ENCODE measurements at places on chromosomes 5 and 9.

GRCh38 chr5:30866142-30866541, 327.3 kb upstream of the CDH6 start:
- no peak for DNase-seq

- no peak for DNase-seq
Measured at GRCh38 chr5:19986031-19986619, 1.9 kb downstream of the CDH18 start.

GRCh38 chr9:136784997-136785361, 6.2 kb upstream of the TMEM141 start:
- DNase-seq = no peak

DNA sequence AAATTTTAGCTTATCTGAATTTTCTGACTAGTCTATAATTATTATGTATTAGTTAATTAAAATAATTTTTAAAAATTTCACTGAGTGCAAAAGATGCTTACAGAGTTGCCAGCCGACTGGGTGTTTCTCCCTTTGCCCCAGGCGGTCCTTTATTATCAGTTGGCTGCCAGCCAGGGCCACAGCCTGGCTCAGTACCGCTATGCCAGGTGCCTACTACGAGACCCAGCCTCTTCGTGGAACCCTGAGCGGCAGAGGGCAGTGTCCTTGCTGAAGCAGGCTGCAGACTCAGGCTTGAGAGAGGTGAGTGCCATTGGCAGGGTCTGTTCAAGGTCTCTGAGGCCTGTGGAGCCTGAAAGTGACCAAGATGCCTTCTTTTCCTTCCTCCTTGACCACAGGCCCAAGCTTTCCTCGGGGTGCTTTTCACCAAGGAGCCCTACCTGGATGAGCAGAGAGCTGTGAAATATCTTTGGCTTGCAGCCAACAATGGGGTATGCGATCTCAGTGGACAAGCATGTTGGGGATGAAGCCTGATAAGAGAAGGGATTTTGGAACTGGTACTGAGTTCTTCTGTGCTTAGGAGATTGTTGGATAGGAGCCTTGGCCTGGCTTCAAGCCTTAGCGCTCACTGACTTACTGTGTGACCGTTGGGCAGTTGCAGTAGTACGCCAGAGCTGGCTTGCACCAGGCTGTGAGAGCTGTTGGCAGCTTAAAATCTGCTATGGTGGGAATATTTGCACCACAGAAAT, 10.6 kb downstream of the DELE1 start:
- DNase-seq = peak; percentile 23

DNA sequence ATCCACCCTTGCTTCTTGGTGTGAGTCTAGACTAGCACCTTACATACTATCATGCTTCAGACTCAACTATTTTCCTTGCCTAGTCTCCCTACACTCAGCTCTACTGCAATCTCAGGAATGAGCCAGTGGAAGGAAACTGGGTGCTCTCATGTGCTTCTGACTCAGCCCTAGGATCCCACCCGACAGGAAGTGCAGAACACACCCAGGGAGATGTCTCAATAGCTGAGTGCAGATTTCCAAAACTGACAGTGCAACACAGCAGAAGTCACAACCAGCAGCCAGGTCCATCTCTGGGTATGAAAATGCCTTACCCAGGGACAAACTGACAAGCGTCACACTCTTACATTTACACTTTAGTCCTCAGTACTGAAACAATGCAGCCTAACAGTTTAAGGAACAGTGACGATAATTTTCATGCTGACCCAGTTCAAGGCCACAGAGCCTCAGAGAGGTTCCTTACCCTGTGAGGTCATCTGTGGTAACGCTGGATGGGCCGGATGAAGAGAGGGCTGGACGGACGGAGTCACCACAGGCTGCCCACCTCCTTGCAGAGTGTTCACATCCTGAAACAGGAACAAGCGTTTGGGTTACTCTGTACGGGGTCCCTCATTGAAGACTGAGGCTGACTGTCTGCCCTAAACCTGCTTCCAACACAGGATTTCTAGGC, 33.0 kb downstream of the FKBP15 start:
- DNase-seq = no peak

DNA sequence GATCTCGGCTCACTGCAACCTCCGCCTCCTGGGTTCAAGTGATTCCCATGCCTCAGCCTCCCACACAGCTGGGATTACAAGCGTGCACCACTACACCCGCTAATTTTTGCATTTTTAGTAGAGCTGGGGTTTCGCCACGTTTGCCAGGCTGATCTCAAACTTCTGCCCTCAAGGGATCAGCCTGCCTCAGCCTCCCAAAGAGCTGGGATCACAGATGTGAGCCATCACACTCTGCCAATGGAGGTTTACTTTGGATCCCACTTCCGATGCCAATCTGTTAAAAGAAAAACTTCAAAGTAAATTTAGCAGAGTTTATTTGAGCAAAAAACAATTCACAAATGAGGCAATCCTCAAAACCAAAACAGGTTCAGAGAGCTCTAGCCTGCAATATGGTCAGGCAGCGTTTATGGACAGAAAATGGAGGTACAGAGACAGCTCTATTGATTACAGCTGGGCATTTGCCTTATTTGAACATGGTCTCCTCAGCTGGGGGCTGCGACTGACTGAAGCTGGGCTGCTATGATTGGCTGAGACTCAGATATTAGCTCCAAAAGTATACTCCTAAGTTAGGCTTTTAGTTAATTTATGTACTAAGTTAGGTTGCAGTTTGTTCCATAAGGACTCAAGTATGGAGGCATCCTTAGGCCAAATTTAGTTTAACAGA, 18.6 kb upstream of the UBTD2 start:
- DNase-seq = no peak

DNA sequence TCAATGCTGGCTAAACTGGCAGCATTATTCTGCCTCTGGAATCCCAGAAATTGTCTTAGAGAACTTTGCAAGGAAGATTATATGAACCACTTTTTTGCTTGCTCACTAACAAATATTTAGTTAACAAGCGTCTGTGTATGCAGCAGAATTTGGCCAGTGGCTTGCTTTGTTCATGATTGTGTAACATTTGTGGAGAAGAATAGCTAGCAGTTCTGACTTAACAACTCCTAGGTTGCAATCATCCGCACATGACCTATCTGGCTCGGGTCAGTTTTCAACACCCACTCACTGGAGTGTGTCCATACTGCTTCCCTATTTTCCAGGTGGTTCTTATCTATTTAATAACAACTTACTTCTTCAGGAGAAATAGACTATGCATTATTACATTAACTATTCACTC, 98.5 kb downstream of the SNX18 start:
- DNase-seq = no peak

DNA sequence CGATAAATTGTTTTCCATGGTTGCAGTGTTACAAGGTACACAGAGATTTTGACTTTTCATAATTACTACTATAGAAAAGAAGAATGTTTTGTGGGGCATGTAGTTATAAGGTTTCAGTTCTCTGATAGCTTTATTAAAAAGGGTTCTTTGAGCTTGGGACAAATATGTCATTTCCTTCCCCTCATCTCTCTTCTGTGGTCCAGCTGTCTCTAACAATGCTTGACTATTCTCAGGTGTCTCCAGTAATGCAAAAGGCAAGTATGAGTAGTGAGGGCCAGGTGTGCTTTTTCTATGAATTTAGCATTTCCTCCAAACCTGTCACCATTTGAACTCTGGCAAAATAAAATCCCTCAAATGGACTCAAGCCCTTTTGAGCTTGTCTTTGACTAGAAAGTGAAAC, 84.3 kb downstream of the SLF1 start:
- DNase-seq = peak; percentile 21

- DNase-seq = no peak
Measured at GRCh38 chr9:131226226-131226625, 50.1 kb downstream of the FAM78A start.

DNA sequence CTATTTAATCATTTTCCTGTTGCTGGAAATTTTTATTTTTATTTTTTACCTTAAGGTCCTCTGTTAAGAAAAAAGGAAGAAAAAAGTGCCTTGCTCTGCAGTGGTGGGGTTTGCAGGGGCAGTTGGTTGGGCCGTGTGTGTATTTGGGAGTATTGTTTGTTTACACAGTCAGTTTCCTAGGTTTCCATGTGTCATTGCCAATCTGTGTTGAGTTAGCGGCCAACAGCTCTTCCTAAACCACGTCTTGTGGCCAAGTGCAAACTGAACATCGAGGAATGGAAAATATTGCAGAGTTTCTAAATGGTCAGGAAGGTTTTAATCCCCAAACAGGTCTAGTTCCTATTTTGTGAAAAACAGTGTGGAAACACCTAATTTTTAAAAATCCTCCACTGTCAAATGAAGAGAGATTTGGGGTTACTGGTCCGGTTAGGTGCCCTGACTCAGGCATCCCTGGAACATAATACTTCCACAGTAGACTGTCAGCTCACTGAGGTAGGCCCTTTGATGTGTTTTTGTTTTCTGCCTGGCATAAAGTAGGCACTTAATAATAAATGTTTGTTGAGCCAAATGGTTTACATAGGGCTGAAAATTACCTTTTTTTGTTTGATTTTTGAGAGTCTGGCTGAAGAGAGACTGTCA, 37.0 kb downstream of the MAMDC2 start:
- peak; percentile 89 for DNase-seq

- peak; percentile 56 for DNase-seq
Measured at GRCh38 chr5:1343931-1344901, 683 bp downstream of the CLPTM1L start.

DNA sequence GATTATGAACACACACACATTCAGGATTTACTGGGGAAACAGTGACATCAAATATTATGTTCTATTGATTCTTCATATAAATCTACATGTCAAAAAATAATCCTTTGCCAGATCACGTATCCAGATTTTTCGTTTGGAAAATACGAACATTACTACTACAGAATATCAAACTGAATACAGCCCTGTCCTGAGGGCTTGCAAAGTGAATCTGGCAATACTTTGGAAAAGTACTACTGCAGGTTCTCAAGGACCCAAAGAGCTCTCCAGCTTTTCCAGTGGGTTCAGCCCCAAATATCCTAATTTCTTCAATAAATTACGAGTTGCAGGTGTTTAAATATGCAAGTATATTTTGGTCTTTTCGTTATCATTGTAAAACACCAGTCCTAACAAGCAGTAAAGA, 411 bp upstream of the NDUFS4 start:
- DNase-seq = peak; percentile 5

- DNase-seq = peak; percentile 65
Measured at GRCh38 chr5:1161108-1161832, 40.1 kb upstream of the SLC6A19 start.

DNA sequence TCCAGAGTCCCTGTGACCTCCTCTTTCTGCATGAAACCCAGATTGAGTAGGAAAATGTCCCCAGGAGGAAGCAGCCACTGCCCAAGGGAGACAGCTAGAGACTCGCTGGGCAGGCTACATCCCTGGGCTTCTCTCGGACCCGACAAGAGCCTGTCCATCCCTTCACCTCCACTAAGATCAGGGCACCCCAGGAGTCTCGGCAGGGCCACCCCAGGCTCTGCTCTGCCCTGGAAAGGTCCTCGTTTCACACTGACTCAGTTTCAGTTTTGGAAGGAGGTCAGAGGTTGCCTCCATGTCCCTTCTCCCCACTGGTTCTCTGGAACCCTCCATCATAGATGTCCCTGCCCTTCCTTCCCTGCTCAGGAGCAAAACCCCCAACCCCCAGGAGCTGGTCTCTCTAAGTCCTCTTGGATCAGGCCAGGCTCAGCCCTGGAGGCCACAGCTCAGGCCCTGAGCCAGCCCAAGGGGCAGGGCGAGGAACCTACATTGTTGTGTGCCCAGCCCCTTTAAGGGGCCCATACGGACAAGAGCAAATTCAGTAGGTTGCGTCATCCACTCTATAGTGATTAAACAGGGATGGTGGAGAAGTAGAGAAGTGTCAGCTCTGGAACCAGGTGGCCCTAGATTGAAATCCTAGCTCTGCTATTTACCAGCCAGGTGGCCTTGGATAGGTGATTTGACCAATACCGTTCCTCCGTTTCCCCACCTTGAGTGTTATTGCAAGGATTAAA, 37.4 kb downstream of the C9orf50 start:
- no peak for DNase-seq

DNA sequence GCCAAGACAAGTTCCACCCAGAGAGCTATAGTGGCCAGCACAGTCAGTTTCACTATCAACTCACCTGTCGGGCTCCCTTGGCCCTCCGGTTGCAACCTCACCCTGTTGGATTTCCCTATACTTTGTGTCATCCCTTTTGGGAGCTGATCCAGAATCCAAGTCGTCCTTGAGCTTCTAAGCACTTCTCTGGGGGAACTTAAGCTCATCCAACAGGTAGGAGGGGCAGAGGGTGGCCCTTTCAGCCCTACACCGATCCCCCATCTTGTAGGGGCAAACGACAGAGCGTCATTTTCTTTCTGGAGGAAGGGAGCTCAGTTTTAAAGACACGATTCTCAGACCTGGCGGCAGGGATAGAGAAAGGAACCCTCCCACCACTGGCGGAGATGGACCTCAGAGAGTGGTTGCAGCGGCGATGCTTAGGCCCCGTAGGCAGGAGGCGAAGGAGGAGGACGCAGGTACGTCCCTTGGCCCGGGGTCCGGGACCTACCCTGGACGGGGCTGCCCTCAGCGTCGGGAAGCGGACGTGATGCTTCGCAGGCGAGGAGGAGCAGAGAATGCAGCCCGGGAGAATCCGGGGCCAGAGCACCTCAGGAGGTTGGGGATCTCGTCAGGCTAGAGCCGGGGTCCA, 519 bp downstream of the ZER1 start:
- DNase-seq = no peak

DNA sequence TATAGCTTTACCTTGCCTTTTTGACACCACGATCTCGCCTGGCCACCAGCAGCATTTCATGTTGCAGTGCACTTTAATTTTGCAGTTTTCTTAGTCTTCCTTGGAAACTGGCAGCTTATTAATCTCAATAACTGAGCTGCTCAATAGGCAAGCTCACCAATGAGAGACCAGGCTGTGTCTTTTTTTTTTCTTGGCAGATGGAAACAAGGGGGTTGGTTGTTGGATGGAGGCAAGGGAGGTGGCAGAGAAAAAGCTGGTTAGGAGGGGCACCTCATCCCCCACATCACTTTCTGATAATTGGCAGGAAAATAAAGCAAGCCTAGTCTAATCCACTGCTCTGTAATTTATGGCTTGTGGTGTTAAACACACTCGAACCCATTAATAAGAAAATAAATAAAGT, 324.5 kb upstream of the WWC1 start:
- DNase-seq = no peak

GRCh38 chr5:103851091-103851490, 288.5 kb upstream of the NUDT12 start:
- no peak for DNase-seq

DNA sequence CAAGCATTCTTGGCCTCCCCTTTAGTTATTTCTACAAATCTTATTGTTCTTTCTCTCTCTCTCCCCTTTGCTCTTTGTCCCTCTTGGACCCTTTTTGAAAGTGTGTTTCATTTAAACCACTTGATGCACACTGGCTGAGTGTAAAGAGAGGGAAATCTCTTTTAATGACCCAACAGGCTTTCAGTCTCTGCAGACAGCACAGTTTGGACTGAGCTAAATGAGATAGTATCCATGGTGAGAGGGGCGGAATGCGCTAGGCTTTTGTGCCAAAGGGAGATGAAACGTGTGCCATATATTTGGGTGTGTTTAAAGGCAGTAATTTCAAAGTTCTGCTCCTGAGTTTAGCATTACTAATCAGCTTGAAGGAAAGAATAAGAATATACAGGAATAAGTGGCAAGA, 184.9 kb downstream of the PCSK1 start:
- no peak for DNase-seq

DNA sequence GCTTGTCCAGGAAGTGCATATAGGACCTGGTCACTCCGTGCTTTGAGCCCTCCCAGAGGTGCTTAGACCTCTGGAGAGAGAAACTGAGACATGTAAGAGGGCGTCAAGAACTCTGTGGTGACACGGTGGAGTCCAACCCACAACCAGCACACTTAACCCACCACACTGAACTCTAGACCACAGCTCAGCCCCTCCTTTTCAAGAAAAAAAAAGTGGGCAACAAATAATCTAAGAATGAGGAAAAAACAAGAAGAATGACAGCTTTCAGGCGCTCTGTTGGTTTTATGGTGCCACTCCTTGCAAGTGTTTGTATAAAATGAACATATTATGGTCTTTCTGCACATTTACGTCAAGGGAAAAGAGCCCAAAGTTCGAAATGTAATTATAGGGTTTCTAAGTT, 50.2 kb upstream of the SNAPC3 start:
- no peak for DNase-seq
